Astrocyte of the hippocampus (primary cell): ENCODE measurements at places on chromosomes 16 and 17.

GRCh38 chr16:86297391-86297790 lies 212.9 kb upstream of the FOXF1 start:
- DNase-seq = no peak

- DNase-seq = peak; percentile 98
These were observed 1.4 kb downstream of the NR1D1 start for GRCh38 chr17:40098846-40099618.

DNA sequence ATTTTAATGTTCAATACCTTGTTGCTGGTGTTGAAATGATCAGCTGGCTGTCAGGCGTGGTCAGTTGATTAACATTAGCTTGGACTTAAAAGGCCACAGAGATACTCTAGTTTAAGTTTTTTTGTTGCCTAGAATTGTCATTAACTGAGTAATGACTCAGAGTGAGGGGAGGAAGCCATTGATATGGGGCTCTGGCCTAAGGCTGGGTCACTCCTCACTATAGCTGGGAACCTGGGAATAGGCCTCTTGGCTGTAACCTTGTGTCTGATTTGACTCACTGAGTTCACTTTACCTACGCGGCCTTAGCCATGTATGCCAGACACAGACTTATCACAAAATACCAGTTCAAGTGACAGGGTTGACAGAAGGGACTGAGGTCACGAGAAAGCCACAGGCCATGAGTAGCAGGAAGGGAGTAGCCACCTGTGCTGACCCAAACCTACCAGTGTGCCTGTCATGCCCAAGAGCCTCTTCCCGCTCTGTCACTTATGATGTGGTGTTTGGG lies 37.9 kb upstream of the ADCY7 start:
- no peak for DNase-seq

- no peak for DNase-seq
These were observed 12.7 kb downstream of the SPNS2 start for GRCh38 chr17:4511199-4511932.

- peak; percentile 78 for DNase-seq
These were observed 3.9 kb downstream of the HS3ST3A1 start for GRCh38 chr17:13597723-13598347.

GRCh38 chr16:14415291-14415690 lies 214.8 kb downstream of the PARN start:
- no peak for DNase-seq

DNA sequence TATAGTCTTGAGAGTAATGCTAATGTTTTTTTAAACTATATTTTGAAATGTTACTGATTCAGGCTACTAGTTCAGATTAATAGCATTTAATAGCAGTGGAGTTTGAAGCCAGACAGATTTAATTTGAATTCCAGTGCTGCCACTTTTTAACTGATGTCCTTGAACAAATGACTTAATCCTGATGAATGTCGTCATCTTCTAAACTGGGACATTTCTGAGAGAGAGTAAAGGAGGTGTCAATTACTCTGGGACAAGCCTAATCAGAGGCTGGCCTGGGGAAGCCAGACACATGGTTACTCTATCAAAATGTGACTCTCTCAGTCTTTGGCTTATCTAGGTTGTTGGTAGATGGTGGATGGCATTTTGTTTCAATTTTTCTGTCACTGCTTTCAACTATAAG lies 246.7 kb downstream of the HS3ST3A1 start:
- DNase-seq = peak; percentile 11

DNA sequence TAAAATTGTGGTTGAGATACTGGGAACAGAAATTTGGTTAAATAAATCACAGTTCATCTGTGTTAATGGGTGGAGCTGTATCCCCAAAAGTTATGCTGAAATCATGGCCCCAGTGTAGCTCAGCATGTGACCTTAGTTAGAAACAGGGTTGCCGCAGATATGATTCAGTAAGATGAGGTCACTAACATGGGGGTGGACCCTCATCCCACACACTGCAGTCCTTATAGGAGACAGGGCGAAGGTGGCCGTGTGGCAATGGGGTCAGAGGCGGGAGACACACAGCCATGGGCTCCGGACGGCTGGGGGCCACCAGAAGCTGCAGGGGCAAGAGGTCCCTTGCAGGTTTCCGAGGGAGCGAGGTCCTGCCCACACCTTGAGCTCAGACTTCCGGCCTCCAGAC lies 10.7 kb downstream of the GALNS start:
- DNase-seq = no peak

- peak; percentile 56 for DNase-seq
These were observed 10.8 kb upstream of the NAGLU start for GRCh38 chr17:42525221-42525620.
